Stimulated activated CD8-positive, alpha-beta memory T cell treated with anti-CD3 and anti-CD28 coated beads, Interleukin-4, amount 100 ng/mL, for 4 hours (primary cell): ENCODE measurements at places on chromosomes 7 and 10.

- DNase-seq = no peak
These were observed 386.0 kb downstream of the KIF20B start for GRCh38 chr10:90087197-90088023.

DNA sequence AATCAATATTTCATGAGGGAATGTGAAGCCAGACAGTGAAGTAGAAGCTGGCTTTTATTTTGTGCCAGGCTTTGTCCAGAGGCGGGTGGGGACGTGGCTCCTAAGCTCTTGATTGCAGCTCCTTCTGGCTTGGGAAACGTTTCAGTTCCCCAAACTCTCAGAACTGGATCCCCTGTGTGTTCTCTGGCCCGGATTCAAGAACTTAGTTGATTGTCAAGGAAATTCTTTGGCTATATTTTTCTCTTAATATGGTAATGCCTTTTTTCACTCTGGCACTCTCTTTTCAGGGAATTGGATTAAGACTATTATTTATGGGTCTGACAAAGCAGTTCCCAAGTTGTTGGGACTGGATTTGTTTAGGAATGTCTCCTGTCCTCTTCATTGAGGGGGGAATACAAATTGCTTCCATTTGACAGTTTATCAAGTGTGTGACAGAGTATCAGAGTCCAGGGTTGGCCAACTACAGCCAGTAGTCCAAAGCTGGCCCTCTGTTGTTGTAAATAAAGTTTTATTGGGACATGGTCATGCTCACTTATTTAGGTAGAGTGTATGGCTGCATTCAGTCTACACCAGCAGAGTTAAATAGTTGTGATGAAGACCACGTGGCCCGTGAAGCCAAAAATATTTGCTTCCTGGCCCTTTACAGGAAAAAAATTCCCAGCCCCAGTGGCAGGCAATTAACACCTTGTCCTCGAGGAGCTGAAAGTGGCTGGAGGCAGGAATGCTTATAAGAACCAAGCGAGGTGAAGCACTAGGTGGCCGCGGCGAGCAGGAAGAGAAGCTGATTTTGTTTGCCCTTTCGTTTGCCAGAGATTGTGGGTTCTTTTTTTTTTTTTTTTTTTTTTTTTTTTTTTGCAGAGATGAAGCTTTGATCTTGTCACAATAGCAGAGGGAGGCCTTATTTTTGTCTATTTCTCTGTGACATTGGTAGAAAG is 34.3 kb downstream of the HTRA1 start:
- no peak for DNase-seq

GRCh38 chr10:71899665-71900412 is 48.8 kb upstream of the PSAP start:
- no peak for DNase-seq

DNA sequence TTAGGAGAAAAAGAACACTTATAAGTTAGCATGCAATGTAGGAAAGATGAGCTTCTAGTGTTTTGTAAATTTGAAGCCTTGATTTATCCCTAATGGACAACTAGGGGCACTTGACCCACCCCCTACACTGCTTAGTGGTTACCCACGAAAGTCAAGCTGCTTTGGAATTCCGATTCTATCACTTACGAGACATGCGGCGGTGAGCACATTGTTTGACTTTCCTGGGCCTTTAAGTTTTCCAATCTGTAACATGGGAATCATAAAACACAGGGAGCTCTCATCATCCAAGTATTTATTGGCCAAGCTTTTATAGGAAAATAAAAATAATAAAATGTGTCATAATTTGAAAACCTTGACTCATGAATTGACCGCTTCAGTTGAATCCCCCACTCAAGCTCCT is 78.7 kb upstream of the PDK4 start:
- DNase-seq = no peak

- DNase-seq = no peak
These were observed 31.5 kb upstream of the PPP2R2D start for GRCh38 chr10:131869344-131869743.

GRCh38 chr7:99624484-99624883 is 7.7 kb downstream of the ZSCAN25 start:
- DNase-seq = peak; percentile 53

GRCh38 chr10:62153191-62153590 is 115.5 kb downstream of the RTKN2 start:
- no peak for DNase-seq

DNA sequence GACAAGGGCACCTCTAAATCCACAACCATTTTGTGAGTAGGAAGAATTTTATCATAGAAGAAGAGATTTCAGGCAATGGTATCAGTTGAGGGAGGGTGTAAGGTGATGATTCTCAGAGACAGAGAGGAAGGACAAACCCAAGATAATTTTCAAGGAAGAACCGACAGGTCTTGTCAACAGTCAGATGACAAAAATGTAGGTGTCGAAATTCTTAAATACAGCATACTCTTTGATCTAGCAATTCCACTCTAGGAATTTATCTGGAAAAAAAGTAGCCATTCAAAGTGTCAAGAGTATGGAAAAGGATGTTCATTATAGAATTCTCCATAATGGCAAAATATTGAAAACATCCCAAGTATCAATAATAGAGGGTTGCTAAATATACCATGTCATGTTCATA is 14.2 kb upstream of the PDLIM1 start:
- DNase-seq = no peak

DNA sequence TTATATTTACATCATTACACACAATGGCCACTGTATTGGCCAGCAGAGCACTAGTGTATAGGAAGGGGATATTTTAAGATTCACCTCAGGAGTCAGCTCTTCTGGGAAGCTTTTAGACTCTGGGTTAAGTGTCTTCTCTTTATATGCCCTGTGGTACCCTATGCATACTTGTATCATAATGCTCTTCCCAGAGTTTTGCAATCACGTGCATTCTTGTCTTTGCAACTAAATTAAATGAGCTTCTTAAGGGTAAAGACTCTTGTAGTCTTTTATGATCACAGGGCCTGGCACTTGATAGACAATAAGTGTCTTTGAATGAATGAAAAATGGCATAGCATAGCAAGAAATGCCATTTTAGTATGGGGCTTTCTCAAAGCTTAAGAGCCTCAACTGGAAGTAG is 35.4 kb upstream of the ARMS2 start:
- no peak for DNase-seq

GRCh38 chr7:25180592-25180923 is 47.7 kb downstream of the NPVF start:
- DNase-seq = no peak

- peak; percentile 27 for DNase-seq
These were observed 52.0 kb upstream of the SMNDC1 start for GRCh38 chr10:110356628-110357245.

GRCh38 chr7:158061884-158062656 is 525.6 kb downstream of the PTPRN2 start:
- DNase-seq = no peak

GRCh38 chr7:101428093-101428866 is 65.6 kb downstream of the COL26A1 start:
- DNase-seq = no peak

- no peak for DNase-seq
These were observed 93.0 kb downstream of the TNS3 start for GRCh38 chr7:47488969-47489342.

DNA sequence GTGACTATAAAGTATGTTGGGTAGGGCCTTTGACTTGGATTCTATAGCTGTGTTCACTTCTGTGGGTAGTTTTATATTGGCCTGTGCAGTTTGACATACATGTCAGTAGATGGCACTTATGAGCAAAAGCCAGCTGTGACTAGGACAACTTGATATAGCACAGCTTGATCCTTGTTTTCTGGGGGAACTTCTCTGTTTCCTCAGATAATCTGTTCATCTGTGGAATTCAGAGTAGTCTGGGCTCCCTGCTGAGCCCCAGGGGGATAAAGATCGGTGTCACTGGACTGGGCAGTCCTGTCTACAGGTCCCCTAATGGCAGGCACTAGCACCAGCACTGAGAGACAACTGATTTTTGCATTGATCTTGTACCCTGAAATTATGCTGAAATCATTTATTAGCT is 25.4 kb downstream of the CYP2C9 start:
- DNase-seq = no peak

DNA sequence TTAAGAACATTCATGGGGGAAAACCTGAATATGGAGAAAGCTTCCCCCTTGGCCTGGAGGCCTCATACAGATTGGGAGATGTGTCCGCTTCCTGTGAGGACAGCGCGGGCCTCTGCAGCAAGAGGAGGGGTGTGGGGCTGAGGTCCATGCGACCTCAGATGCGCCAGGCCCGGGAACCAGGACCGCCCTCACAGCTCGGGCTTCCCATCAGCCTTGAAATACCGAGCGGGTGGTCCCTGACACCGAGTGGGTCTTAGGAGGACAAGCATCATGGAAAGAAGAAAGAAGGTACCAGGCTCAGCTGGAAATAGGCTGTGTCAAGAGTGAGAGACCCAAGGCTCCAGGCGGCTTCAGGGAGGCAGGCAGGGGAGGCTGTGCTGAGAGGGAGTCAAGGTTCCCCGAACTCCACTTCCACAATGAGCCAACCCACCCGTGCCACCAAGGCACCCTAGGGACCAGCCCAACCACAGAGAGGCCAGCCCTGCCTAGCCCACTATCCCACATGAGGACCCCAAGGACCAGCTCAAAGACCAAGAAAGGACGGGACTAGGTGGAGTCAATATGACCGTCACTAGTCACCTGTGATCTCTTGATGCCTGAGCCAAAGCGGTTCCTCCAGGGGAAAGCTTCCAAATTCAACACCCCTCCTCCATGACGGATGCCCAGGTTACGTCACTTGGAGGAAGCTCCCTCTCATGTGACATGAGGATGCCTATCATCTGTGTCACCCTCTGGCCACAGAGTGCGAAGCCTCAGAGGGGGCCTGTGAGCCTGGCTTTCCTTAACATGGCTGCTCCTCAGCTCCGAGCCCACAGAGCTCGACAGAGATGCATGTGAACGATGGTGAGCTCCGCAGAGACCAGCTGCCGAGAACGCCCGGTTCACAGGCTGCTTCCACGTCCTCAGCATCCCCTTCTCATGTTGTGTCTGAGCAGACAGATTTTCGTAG is 103.7 kb downstream of the TCERG1L start:
- DNase-seq = no peak

DNA sequence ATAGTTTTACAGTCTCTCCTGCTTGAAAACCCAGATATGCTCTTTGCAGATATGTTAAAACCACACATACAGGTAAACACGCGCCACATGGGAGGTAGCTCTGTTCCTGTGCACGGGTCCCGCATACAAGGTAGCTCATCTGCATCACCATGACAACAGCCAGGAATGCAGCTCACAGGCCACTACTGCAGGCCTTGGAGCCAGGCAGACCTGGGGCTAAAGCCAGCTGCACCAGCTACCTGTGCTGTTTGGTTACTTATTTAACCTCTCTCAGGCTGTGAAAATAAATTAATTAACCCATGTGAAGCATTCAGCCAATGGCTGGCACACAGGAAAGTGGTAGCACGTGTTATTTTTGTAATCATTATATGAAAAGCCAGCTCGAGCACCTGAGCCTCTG is 428.3 kb downstream of the TNS3 start:
- no peak for DNase-seq

DNA sequence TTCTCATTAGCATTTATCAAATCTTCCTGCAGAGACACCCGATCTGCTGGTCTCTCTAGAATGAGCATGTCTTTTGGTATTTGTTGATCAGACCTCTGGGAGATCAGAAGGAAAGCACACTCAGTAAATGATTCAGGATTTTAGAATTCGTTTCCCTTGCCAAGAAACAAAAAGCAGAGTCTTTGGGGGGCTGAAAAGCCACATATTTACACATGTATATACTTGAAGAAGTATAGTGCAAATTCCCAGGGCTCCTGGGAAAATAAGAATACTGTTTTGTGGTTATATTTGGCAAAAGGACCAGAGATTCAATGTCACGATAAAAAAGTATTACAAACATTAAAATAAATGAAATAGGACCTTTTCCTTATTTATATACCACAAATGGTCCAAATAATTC is 100.2 kb downstream of the AGMO start:
- no peak for DNase-seq

DNA sequence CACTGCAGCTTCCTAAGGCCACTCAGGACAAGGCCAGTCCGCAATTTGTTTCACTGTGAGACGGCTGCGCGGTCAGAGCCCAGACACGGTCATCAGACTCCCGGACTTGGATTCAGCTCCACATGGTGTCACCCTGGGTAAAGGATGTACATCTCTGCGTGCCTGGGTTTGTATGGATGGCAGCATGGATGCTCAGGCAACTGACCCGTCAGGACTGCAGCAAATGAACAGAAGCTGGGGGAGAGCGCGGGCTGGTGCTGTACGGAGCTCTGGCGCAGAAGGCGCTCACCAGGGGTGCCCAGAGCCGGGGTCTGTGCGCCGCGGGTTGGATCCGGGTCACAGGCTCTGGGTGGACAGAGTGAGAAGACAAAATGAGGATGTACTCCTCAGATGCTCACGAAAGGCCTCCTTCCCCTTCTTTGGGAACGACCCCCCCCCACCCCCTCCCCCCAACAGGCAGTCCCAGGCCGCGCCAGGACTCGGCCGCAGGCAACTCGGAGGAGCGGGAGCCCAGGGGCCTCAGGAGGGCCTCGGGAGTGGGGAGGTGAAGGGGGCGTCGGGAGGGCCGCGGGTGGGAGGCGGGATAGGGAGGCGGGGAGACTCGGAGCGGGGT is 92.4 kb downstream of the CXCL12 start:
- no peak for DNase-seq

DNA sequence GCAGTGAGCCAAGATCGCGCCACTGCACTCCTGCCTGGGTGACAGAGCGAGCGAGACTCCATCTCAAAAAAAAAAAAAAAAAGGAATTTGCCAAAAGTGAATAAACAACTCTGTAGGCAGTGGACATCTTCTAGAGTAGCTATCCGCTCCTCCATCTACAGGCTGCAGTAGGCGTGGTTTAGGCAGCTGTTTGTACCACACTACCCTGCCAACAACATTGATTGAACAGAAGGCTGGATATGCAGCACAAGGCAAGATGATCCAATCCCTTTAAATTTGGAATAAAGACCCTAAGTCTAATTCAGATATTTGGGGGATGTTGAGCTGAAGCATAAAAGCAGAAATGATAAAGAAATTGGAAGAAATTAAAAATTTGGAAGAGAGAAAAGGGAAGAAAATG is 141.6 kb downstream of the TES start:
- no peak for DNase-seq

- DNase-seq = no peak
These were observed 7.9 kb downstream of the PHTF2 start for GRCh38 chr7:77806425-77806824.

DNA sequence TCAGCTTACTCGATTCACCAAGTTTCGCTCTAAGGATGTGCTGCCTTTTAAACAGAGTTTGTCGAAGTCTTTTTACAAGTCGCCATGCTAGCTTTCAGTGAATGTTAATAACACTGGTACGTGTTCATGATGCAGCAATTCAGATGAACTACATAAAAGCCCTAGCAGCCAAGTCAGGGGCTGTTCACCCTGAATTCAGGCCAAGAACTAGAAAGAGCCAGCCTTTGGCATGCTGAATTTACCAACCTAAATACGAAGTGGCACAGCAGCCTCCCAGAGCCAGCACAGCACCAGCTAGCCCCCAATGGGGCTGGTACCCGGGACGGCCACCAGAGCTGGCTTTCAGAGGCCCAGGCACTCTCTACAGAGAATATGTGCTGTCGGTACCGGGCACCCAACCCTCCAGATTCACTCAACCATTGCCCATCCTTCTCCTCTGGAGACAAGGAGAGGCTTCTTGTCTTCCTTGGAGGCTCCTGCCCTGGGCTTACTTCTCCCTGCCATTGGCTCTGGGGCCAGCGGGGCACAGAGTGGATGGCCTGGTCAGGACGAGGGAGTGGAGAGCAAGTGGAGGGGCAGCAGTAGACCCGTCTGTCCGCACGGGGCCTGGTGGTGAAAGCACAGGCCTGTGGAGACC is 64.2 kb downstream of the HIPK2 start:
- DNase-seq = no peak

GRCh38 chr10:121595351-121595805 is 2.9 kb downstream of the FGFR2 start:
- no peak for DNase-seq
